ENCODE measurements at places on chromosomes 16 and 17.

DNA sequence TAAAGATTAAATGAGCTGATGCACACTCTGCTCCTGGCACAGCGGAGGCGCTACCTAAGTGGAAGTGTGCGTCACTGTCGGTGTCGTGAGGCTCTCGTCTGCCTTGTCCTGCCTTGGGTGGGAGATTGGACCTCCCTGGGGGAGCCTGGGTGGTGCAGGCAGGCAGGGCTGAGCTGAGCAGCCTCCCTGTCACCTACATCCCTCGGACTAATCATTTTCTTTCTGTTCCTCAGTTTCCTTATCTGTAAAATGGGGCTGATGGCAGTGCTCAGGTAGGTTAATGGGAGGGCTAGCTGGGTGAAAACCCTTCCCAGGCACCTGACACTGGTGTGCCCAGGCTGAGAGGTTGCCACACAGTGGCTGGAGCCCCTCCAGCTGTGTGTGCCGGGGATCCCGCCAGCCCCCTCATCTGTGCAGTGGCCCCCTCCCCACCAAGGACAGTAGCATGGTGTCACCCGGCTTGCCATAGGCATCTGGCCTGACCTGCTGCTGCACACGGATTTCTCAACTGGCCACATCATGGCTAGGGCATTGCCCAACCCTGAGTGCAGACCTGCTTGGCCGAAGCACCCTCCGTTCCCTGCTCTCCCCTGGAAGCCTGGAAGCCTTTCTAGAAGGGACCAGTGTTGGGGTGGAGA, 4.3 kb downstream of the ADCY7 start:
- DNase-seq = no peak

DNA sequence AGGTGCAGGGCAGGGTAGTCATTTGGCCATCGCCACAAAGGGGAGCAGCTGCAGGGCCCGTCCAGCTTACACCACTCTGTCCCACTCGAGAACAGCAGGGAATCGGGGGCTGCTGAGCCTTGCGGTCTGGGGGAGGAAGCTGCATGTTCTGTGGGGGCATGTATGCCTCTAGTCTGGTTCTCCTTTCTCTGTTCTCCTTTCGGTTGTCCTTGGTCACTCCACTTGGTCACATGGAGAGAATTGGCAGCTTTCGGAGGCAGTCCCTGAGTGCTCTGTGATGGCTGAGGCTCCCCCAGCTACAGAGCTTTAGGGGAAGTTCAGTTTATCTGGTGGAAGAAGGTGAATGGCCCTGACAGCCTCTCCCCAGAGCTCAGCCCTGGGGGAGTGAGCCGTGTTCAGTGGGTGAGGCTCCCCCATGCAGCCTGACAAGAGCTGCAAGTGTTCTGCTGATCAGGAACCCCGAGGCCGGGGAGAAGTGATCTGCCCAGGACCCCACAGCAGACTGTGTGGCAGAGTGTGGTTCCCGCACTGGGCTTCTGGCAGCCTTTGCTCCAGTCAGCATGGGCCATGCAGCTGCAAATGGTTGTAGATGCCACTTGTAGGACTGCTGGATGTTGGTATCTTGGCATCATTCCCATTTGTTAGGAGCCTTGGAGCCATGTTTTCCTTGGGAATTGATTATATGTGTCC, 22.3 kb upstream of the SMPD3 start:
- DNase-seq = no peak

DNA sequence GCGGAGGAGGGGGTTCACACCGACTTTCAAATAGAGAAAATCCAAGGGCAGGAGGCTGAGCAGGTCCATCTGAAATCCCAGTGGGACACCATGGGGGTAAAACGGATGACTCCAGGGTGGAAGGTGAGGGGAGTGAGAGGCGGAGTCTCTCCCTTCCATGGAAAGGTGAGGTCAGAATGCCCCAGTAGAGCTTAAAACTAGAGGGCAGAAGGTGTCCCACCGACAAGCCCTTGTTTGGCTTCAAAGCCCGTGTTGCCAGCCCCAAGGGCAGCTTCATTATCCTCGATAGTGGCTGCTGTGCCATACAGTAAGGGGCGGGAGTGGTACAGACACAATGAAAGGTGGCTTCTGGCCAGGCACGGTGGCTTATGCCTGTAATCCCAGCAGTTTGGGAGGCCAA, 55.7 kb downstream of the CNGB1 start:
- DNase-seq = no peak

- peak; percentile 87 for DNase-seq
Observed at GRCh38 chr16:16073891-16074881, 124.8 kb downstream of the ABCC1 start.

GRCh38 chr16:47731252-47731651, 270.1 kb downstream of the PHKB start:
- peak; percentile 85 for DNase-seq

DNA sequence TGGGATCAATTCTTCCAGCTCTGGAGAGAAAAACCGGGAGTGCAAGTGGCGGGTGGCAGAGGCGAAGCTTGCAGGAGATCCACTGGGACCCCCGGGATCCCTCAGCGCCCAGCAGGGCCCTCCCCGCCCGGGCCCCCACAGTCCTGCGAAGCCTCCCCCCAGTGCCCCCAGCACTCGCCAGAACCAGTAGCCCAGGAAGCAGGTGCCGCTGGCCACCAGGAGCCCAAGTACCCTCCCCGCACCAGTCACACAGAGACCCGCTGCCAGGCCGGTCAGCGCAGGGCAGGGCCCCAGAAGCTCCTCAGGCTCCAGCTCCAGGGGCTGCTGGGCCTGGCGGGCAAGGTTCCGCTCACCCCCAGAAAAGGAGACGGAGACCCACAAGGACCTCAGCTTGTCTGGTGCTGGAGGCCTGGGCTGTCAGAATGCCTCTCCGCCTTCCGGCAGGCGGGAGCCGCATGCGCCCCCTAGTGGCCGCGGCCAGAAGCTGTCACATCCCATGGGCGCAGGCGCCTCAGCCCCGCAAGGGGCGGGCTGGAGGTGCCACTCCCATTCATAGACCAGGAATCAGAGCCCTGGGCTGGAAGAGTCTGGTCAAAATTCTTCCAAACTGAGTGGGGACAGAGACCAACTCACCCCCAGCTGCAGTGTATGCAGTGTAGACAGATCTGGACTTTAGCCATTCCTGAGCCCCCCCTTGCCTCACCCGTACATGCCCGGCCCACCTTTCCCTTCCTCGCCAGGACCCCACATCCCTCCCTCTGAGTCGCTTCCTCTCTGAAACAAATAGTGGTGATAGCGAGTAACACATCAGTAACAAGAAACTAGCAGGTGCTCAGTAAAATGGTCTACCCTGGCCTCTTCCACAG, 1002.3 kb downstream of the KCNJ18 start:
- DNase-seq = no peak

- DNase-seq = no peak
Observed at GRCh38 chr16:74601126-74601871, 5.6 kb downstream of the GLG1 start.

GRCh38 chr17:77892469-77893143, 65.9 kb upstream of the TNRC6C start:
- DNase-seq = no peak

- peak; percentile 5 for DNase-seq
Observed at GRCh38 chr17:28875848-28876550, 21.2 kb downstream of the ERAL1 start.

DNA sequence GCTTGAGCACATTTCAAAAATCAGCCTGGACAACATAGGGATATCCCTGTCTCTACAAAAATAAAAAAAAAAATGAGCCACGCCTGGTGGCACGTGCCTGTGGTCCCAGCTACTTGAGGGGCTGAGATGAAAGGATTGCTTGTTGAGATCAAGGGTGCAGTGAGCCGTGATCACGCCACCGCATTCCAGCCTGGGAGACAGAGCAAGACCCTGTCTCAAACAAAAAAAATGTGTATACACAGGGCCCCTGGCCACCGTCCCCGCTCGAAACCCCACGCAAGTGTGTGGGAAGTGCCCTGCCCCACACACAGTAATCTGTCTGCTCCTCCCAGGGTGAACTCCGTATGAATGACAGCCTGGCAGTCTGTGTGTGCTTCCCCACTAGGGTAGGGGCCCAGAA, 93.0 kb upstream of the RPL38 start:
- DNase-seq = no peak

Data from myocyte (in vitro differentiated cells).